ENCODE measurements at places on chromosomes 2 and 18.

DNA sequence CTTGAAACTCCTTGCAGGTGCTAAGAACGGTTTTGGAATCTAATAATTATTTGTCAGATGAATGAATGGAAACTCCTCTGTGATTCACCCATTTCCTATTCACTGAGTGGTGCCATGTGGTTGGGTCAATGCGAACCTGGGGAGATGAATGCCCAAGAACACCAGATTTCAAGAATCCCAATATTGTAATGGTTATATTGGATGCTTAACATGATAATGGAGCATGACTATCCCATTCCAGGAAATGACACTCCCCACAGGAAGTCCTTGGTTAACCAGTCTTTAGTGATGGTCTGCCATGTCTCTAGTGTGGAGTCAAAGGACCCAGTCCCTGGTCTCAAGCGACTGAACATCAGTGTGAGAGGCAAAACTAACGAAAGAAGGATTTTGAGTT lies 67.9 kb upstream of the ST3GAL5 start:
- no peak for DNase-seq

GRCh38 chr2:226818930-226819329 lies 16.9 kb upstream of the RHBDD1 start:
- DNase-seq: no peak

DNA sequence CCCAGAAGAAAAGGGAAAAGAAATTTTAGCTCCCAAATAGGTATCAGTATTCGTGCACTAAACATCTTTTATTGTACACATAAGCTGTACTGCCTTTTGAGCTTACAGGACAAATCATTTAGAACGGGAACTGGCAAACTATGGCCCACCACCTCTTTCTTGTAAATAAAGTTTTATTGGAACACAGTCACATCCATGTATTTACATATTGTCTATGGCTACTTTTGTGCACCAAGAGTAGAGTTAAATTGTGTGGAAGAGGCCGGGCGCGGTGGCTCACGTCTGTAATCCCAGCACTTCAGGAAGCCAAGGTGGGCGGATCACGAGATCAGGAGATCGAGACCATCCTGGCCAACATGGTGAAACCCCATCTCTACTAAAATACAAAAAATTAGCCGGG lies 5.7 kb downstream of the TM4SF20 start:
- DNase-seq: no peak

DNA sequence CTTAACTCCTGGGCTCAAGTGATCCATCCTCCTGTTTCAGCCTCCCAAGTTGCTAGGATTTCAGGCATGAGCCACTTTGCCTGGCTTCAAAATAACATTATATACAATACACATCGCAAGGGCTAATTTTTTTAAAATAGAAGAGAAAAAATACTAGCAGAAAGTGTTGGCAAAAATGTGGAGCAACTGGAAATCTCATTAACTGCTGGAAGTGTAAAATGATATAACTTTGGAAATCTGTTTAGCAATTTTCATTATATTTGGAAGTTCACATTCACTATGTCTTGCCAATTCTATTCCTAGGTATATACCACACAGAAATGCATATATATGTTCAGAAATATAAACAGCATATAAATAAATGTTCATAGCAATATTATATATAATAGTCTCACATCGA lies 55.1 kb upstream of the ZBTB14 start:
- no peak for DNase-seq

DNA sequence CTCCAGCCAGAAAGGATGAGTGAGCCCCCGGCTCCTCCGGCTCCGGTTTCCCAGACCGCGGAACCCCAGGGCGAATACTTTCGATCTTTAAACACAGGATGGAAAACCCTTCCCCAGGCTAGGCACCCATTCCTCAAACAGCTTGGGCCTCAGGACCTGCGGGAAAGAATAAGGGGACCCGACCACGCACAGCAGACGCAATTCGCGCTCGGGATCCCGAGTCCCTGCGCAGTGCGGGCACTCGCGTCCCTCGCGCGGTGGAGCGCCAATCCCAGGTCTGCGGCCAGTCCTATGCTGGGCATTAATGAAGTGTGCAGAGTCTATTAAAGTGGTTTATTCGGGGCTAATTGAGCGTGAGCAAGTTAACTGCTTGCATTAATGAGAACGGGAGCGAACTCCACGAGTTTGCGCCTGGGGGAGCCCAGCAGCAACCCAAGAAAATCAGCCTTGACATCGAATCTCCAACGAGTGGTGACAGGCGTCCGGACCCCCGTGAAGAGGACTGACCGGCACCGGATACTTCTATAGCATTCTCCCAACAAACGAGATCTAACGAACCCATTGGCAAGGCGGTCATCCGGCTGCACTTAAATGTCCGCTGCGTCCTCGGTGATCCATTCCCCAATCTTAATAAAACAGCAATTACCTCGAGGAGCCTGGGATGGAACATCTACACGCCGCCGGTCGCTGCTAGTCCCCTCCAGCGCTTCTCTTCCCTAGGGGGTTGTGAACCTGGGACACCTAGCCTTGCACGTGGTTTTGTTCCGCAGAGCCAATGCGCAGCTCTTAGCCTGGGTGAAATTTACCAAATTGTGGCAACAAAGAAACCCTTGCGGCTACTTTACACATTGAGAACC lies 1.6 kb downstream of the OSR1 start:
- no peak for DNase-seq

- no peak for DNase-seq
Measured at GRCh38 chr18:24006712-24007313, 7.7 kb upstream of the TTC39C start.

DNA sequence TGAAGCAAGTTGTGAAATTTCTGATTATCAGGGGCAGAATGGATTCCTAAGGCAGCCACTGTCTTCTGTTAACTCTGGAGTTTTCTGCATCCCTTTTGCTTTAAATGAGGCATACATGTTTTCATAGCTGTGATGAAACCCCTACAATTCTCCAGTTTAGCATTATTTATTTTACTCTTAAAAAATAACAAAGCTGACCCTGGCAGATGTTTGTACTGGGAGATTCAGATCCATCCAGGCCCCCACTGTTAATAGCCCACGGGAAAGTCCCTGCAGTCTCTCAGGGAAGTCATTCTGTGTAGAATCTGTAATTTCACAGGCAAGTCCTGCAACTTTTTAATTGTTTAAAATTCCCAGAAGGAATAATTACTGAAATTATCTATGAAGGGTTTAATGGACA lies 353 bp upstream of the SULT1C4 start:
- no peak for DNase-seq

- DNase-seq: no peak
Measured at GRCh38 chr2:240405133-240405532, 30.3 kb upstream of the GPC1 start.

GRCh38 chr2:105917226-105917625 lies 172.5 kb downstream of the NCK2 start:
- no peak for DNase-seq

- no peak for DNase-seq
Measured at GRCh38 chr2:108407864-108408729, 30.3 kb downstream of the SULT1C4 start.

DNA sequence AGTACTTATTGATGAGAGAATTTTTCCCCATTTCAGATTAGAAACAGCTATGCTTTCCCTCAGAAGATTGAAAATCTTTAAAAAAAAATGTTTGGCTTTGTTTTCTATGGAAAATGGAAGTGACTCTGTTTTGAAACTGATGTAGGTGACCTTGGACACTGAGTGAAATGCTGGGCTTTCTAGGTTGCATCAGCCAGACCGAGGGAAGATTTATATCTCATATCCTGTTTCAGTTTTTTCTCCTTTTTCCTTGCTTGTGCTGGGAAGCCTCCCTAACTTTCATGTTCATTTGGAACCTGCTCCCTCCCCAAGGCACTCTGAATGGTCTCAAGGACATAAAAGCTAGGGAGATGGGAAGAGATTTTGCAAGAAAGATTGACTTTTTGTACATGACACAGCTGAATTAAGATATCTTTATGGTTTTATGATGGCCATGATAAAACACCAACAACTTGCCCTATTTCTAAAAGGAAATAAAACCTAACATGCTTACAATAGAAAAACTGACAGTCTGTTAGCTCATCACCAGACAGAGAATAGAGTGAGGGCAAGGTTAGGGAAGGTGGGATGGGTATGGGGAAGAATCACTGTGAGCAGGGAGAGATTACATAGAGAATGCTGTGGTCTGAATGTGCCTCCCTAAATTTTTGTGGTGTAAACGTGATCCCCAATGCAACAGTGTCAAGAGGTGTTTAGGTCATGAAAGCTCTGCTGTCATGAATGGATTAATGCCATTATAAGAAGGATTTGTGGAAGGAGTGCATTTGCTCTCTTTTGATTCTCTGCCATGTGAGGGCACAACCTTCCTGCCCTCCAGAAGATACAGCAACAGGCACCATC lies 249.7 kb downstream of the TPGS2 start:
- DNase-seq: no peak

GRCh38 chr2:101467306-101467705 lies 7.6 kb downstream of the RFX8 start:
- DNase-seq: no peak

- no peak for DNase-seq
Measured at GRCh38 chr2:77418537-77418936, 103.6 kb downstream of the LRRTM4 start.

- no peak for DNase-seq
Measured at GRCh38 chr2:197669077-197669476, 6.3 kb downstream of the RFTN2 start.

- no peak for DNase-seq
Measured at GRCh38 chr2:24076849-24077534, 866 bp upstream of the SF3B6 start.

- DNase-seq: no peak
Measured at GRCh38 chr2:7269106-7269643, 352.0 kb downstream of the RNF144A start.

- DNase-seq: no peak
Measured at GRCh38 chr2:80462654-80463053, 158.1 kb upstream of the LRRTM1 start.

DNA sequence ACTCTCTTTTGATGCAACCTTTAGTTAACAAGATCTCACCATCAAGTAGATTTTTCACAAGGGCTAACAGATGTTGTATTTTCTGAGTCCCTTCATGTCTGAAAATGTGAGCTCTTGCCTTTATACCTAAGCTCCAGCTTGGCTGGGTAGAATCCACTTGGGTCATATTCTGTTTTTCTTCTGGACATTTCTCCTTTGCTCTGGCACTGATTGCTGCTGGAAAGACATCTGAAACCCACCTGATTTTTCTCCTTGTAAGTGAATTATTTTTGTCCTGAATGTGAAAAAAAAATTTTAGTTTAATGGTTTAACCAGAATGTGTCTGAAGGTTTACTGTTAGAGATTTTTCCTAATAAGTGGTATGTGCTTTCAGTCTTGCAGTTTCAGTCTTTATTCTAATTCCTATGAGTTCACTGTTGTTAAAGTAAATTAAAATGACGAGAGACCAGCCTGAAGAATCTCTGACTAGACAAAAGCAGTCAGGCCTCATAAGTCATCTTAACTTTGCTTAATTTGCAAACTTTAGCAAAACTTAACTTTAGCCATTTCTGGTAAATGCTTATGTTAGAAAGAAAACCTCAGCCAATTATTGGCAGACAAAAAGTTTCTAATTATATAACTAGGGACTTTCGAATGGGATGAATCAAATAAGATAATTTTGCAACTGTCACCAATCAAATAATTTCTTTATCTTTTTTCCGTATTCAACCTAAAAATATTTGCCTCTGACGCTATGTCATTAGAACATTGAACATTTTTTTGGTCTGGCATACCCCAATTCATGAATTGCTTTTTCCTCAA lies 70.8 kb downstream of the ACAA2 start:
- DNase-seq: no peak

DNA sequence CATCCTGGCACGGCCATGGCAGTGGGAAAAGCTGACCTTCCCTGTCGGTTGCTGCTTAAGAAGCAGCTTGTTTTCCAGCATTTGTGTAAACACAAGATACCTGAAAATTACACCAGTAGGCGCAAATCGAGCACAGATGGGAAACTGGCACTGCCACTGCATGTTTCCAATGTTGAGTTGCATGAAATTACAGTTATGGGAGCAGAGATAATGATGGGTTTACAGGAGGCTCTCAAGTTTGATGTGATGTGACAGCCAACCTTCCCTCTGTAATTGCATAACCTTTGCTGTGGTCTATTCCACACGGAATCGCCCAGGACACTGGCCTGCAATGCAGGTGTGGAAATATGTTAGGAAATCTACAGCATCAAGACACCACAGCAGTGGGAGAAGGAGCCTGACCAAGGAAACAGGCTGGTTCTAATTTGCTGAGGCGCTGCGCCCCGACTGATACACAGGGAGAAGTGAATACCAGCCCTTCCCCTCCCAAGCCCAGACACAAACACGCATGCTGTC lies 17.4 kb downstream of the GPR45 start:
- DNase-seq: no peak

GRCh38 chr18:62236252-62236651 lies 49.2 kb downstream of the RELCH start:
- no peak for DNase-seq

GRCh38 chr18:11309172-11309571 lies 159.8 kb upstream of the PIEZO2 start:
- no peak for DNase-seq

DNA sequence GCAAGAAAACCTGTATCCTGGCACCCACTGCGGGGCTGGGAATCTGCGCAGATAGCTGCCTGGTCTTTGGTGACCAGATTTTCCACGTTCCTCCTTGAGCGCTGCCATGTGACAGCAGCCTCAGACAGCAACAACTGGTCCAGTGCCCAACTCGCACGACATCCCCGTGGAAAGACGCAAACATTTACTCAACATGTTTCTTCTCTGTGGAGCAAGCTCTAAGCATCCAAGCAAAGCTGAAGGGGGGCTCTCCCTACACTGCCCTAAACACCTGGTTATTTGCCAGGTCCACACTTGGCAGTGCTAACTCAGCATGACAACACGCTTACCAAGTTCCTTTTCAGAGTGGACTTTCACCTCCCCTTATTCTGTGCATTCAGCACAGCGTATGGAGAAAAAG lies 11.3 kb downstream of the ZNF516 start:
- DNase-seq: no peak

DNA sequence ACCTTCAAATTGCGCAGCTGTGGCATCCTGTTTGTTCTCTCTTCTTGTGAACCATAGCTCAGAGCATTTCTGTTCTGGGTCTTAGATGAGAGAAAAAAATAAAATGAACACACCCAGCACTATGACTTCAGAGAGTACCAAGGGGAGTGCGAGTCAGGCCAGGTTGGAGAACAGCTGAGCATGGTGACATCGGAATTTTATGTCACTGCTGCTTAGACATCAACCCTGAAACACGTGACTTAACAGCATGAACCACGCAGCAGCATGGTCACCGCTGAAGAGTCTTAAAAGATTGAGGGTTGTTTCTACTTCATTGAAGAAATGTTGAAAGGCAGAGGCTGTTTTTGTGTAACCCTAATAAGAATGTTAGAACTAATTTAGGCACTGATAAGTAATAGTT lies 288.8 kb upstream of the SOX11 start:
- no peak for DNase-seq

DNA sequence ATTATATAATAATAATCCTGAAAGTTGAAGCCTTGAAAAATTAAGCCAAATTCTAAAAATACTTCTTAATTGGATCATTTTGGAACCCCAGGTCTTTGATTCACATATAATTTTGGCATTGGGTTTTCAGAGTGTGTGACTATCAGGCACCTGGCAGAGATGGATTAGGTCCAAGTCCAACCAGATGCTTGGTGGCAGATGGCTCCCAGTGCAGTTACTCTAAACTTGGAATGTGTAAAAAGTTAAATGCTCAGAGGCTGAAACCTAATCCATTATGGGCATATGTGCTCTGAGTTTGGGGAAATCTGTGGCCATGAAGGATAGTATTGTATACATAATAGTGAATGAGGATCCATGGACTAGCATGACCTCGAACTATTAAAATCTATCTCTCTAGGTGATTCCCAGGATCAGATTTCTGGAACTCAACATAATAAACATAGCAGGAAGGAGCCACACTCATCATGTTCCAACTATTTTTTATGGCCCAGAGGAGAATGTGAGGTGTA lies 333.0 kb downstream of the RPRM start:
- DNase-seq: no peak

Measured in HuH-7 (cell line).